AG08396 (cell line): ENCODE measurements at places on chromosomes 6 and 20.

DNA sequence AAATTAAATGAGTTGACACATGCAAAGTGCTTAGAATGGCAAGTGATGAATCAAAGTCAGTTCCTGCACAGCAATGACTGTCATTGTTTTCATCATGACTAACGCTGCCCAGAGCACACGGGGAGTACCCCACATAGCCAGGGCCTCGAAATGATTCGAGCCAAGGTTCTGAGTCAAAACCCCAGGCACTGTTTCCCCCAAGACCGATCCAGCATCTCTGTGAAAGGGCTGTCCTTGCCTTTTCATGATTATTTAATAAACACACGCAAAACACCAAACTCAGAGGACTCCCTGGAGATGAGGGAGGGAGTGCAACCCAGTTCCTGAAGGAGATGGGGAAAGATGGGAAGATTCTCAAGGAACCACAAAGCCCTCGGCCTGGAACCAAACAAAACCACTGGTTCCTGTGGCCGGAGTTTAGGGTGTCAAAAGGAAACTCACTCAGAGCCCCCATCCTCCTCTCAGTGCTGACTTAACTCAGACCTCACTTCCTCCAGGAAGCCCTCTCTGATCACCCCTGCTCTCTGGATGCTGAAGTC is 3.8 kb downstream of the PREX1 start:
- DNase-seq, result peak; percentile 60

DNA sequence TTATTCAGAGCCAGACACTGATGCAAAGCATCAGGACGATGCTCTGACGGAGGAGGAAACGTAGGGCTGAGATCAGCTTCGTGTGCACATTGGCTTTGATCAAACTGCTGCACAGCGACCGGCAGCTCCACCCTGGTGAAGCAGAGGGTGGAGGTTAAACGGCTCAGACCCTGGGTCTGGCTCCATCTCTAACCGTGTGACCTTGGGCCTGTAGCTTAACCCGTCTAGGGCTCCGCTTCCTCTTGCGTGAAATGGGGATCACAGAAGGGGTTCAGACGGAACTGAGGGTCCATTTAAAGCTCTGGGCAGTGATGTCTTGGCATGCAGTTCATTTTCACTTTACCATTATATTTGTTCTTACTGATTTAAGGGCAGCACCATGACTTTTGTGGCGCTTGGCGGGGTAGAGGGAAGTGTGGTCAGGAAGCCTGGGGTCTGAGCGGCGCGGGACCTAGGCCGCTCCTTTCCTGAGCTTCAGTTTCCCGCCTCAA is 644 bp downstream of the RBL1 start:
- DNase-seq, result peak; percentile 25

- DNase-seq, result no peak
These were observed 114.4 kb downstream of the SOD2 start for GRCh38 chr6:159578629-159579028.

- DNase-seq, result peak; percentile 73
These were observed 5.1 kb downstream of the KCNS1 start for GRCh38 chr20:45095805-45096238.

GRCh38 chr6:43829470-43829869 is 59.5 kb downstream of the VEGFA start:
- no peak for DNase-seq

DNA sequence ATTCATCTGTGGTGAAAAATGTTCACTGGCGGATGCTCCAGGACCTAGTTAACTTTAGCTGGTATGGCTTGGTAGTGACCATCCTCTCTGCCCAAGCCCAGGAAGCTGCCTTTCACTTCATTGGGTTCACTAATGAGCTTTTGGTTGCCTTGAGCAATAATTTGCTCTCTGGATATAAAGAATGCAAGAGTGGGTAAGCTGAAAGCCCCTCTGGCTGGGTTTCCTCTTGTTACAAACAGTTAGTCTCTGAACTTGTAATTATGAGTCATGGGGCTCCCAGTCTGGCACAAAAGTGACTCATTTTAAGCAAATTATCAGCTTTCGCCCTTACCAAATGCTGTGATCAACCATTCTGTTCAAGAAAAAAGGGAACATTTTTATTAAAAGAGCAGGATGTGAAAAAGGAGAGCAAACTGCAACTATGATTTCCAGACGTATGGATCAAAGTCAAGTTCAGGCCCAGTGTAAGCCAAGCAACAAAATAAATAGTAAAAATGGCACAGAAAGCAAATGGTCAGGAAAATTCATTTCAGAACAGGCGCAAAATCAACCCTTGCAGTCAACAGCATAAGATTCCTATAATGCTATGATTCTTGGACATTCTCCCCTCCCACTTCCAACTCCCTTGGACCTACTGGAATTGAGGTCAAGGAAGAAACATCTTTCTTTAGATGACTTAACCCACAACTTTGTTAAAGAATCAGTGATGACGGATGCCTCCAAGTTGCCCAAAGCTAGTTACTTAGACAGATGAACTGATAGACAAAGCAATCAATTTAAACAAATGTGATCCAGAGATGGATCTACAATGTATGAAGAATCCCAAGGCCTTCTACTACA is 130.0 kb upstream of the KCNK16 start:
- DNase-seq, result peak; percentile 47

GRCh38 chr6:91279740-91280493 is 693.0 kb upstream of the MAP3K7 start:
- DNase-seq, result no peak

- no peak for DNase-seq
These were observed 275.0 kb downstream of the CBLN4 start for GRCh38 chr20:55730321-55730720.

DNA sequence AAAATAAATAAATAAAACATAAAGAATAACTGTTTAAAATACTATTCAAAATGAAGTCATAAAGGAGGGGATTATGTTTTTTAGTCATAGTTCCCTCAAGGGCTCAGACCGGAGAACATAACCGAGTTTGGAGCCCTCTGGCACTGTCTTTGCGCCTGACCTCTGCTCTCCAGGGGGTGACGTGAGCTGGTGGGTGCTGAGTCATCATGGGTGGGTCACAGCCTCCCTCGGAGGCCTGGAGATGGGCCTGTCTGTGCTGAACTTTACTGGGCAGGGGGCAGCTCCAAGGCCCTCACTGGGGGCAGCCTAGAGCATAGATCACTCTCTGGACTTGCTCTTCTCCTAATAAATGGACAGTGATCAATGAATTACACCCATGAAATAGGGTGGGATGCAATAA is 3.1 kb upstream of the MAVS start:
- peak; percentile 64 for DNase-seq

DNA sequence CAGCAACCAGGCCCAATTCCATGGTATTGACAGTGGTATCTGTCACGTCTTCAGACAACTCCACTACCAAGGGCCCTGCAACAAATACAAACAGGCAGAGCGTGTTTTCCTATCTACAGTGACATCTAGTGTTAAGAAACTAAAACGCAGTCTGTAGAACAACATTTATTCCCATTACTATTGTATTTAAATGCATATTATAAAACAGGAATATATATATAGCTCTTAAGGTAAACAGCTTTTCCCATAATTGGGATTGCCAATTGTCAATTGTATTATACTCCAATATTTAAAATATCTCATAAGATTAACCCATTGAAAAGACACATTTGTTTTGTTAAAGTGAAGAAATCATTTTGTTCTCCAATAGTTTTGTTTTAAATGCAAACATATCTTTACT is 97.2 kb downstream of the KIF16B start:
- peak; percentile 42 for DNase-seq

DNA sequence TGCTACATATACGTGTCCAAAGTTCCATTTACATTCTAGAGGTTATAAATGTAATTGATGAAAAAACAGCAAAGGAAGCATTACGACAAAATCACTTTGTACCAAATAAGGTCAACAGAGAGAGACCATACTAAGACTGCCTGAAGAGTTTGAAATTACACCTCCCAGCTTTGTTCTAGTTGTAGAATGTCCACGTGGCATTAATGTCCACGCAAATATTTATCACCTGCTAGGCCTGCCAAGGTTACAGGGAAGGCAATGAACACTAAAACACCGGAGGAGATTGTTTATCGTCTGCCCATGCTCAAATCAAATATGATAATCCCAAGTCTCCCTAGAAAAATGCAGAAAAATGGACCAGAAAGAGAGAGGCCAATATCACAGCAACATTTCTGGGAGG is 6.2 kb downstream of the RALGAPA2 start:
- no peak for DNase-seq

DNA sequence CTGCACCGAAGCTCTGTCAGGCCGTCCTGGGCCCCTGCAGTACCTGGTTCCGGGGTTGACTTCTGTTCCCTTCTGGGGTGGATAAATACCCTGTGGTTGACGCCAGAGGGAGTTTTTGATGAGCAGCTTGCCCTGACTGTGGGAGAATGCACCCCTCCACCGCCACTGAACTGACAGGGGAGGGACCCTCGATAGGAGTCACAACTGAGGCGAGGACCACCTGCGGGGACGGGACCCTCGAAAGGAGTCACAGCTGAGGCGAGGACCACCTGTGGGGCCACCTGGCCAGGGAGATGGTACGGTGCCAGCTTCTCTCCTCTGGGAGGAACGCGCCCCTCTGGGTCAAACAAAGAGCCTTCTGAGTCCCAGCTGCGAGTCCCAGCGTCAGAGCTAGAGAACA is 100.1 kb upstream of the FRMD1 start:
- DNase-seq, result no peak

GRCh38 chr6:13511913-13512717 is 24.7 kb upstream of the GFOD1 start:
- DNase-seq, result no peak

- peak; percentile 23 for DNase-seq
These were observed 212.2 kb upstream of the FOXA2 start for GRCh38 chr20:22796469-22797077.

DNA sequence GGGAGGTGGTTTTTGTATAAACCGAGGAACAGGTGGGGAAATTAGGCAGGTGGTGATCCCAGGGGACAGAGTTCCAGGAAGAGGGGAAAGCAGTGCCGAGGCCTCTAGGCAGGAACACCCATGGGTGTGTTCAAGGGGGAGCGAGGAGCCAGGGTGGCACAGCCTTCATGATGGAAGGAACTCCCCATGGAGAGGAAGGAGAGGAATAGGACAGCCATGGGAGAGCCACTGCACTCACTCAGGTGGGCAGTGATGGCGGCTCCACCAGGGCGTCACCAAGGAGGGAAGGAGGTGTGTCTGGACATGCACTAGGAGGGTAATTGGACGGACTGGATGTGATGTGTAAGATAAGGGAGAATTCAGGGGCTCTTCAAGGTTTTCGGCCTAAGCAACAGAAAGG is 98.2 kb downstream of the THBS2 start:
- DNase-seq, result no peak

- no peak for DNase-seq
These were observed 34.3 kb upstream of the VEGFA start for GRCh38 chr6:43735642-43736199.

- DNase-seq, result no peak
These were observed 333.3 kb downstream of the HACE1 start for GRCh38 chr6:104526376-104526775.

DNA sequence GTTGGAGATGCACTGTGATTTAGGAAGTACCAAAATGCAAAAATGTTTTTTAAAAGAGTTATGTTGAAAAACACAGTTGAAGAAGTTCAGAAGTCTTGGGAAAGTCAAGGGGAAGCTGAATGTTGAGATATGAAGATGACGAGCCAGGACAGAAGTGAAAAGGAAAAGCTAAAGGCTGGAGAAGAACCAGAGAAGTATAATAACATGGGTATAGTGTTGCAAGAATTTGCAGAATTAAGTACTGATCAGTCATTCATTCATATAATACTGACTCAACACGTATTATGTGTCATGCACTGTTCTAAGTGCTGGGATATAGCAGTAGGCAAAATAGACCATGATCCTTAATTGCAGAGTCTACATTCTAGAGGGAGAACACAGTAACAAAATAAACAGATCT is 432.8 kb downstream of the CDC5L start:
- DNase-seq, result no peak

- DNase-seq, result no peak
These were observed 14.2 kb downstream of the RRP36 start for GRCh38 chr6:43035495-43036194.

DNA sequence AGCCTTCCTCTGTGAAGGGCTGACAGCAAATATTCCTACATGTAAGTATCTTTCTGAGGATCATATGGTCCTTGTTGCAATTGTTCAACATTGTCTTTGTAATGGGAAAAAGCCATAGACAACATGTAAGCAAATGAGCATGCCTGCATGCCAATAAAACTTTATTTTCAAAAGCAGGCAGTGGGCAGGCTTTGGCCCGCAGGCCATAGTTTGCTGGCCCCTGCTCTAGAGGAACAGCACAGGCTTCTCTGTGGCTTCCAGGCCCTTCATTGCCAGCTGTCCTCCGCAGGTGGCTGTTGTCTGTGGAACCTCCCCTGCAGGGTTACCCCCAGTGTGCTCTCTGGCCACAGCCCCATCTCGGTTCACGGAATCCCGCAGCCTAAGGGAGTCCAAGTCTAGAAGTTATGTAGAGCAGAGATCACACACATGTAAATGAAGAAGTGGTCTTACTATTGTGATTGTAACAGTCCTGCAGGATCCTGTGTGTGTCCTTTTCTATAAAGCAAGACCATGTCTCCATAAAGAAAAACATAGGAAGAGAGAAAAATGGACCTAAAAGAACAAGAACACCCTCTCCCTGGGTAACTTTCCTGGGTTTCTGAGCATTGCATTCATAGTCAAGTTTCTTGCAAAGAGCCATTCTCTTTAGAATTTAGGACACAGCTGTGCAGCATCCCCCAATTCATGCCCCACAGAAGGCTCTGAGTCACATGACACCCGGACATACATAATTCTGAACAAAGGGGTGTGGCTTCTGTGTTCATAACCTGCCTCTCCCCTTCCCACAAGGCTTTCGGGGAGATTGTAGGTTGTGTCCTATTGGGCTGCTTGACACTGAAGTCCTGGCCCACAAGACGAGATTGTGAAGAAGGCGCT is 10.0 kb downstream of the UNC93A start:
- DNase-seq, result no peak

DNA sequence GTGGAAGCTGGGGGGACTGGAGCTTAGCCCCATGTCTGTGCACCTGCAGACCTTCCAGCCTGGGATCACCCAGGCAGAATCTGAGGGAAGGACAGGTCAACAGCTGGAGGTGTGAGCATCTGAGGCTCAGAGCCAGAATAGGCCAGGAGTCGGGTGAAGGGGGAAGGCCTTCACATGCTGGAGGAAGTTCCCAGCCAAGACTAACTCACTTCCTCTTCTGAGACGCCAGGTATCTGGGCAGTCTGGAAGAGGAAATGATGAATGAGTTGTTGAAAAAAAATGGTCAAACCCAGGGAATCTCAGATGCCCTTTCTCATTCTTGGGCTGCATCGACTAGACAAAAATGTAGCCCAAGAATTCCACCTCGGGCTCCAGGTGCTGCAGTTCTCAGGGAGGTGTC is 73.6 kb upstream of the TIAM2 start:
- DNase-seq, result no peak

DNA sequence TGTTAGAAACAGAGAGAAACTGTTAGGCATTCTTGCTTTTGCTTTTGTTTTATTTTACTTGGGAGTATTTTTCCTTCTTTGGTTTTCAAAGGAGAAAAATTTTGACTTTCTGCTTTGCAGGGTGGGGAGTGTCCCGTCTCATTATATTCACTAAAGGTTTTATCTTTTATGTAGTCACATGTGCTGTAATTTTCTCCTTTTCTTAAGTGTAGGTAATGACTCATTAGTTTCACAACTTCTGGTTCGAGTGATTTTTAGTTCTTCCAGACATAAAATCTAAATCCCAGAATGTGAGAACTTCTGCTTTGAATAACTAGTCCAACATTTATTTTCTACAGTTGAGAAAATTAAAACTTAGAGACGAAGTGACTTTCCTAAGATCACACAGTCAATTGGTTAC is 37.7 kb downstream of the ADGRF1 start:
- no peak for DNase-seq

- DNase-seq, result no peak
These were observed 297.3 kb upstream of the JAG1 start for GRCh38 chr20:10971096-10971495.

GRCh38 chr6:29967379-29968010 is 25.2 kb downstream of the HLA-A start:
- no peak for DNase-seq
